Stimulated activated CD8-positive, alpha-beta memory T cell treated with anti-CD3 and anti-CD28 coated beads, Interleukin-7, amount 100 ng/mL, for 1 hour (primary cell): ENCODE measurements at places on chromosomes 4 and X.

DNA sequence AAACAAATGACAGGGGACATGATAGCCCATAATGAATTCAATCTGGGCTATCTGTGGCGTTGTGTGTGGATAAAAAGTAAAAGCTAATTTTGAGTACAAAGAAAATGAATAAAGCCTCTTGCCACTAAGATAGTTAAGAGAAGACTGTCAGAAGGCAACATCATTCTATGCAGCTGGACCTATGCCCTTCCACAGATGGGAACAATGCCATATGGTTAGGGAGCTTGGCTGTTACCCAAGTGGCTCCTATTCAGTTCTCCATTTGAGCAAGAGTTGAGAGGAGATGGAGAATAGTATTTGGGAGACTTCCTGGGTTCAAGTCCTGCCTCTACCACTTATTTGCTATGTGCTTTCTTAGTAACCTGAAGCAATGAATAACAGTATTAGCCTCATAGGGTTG is 107.7 kb downstream of the ANXA3 start:
- no peak for DNase-seq

DNA sequence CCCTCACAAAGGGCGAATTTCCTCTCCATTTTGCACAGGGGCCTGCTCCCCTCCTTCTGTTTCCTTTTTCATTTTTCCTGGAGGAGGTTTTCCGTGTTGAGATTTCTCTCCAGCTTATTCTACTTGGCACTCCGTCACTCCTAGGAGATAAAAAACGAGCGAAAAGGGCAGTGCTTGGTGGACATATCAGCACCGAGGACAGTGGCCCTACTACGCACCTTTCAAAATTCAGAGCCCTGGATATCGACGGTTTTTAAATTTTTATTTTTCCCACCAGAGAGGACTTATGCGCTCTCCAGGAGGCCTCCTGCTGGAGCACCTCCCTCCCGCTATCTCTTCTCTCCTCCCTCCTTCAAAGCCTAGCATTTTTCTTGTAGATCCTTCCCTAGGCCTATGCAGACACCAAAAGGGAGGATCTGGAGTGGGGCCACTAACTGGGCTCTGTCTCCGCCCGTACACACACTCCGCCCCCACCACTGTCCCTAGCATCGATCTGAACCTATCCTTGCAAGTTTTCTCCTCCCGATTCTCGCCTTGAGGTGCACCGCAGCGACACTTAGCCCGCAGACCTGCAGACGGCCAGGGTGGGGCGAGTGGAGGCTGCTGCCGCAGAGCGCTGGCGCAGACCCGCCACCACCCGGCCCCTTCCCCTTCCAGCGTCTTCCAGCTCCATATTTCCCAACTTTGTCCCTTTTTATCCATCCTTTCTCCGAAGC is 8.5 kb upstream of the TCEAL9 start:
- DNase-seq, result no peak

- no peak for DNase-seq
These were observed 8.0 kb upstream of the TENM3 start for GRCh38 chr4:182235021-182235795.

DNA sequence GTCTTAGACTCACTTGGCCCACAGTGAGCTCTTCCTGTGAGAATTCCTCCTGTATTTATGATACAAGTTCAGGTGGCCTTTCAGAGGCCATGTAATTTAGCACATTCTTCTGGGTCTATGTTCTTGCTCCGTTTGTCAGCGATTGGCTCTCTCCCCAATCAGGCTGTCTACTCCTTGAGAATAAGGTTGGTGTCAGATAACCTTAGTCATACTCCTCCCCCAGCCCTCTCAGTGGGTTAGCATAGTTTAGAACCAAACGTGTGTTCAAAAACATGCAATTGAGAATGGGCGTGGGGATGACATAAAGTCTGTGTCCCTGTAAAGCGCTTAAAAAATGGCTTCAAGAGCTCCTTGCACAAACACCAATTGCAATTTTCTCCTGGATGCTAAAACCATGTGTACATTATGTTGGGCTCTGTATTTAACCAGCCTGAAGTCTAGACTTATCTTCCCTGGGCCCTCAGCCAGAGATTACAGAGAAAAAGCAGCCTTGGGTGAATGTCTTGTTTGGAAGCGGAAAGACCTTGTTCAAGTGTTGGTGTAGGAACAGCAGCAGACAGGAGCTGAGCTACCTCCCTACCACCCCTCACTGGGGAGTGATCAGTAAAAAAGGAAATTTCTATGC is 9.9 kb upstream of the CT47C1 start:
- no peak for DNase-seq

GRCh38 chr4:53235547-53235946 is 130.3 kb downstream of the SCFD2 start:
- no peak for DNase-seq

DNA sequence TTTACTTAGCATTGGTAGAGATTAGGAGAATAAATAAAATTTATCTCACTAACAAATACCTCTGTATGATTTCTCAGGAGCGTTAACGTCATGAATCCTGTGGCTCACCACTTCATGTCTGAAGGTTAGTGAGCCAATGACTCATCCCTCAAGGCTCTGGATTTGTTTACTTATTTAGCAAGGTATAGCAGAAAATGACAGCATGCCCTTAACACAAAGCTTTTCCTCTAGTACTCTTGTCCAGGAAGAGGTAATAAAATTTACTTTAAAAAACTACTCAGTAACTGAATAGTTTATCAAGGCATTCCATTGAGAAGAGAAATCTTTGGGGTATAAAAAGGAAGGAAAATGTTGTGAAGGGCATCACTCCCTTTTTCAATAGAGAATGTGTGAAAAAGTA is 823.8 kb downstream of the CCSER1 start:
- no peak for DNase-seq

DNA sequence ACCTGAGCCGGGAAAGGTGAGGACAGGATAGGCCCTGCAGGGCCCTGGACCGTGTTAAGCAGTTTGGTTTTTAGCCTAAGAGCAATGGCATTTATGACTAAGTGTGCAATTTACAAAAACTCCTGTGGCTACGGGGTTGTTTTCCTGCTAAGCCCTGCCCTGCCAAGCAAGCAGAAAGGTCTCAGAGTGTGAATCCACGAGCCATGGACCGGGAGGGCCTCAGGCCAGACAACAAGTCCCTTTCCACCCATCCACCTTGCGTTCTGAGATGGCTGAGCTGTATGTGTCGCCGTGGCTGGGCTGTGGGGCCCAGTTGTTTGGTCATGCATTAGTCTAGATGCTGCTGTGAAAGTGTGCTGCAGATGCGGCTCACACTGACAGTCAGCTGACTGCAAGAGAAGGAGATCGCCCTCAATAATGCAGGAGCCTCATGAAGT is 33.9 kb upstream of the AFAP1 start:
- no peak for DNase-seq

GRCh38 chr4:81030981-81031791 is 678 bp downstream of the BMP3 start:
- no peak for DNase-seq

DNA sequence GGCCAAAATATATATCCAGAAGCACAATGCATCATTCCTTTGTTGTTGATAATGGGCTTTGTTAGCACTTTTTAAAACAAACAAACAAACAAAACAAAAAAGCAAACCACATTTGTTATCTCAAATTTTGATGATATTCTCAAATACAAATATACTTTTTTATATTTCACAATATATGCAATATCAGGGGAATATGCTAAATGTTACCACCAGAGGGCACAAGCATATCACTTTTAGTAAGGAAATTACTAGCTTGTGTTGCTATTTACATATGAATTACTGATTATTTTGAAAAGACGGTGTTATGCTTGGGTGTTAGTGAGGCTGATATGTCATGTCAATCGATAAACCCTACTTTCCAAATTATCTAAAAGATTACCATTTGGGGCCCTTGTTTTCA is 29.1 kb downstream of the RIPPLY1 start:
- no peak for DNase-seq

GRCh38 chrX:46209768-46210167 is 335.5 kb downstream of the ZNF674 start:
- no peak for DNase-seq

DNA sequence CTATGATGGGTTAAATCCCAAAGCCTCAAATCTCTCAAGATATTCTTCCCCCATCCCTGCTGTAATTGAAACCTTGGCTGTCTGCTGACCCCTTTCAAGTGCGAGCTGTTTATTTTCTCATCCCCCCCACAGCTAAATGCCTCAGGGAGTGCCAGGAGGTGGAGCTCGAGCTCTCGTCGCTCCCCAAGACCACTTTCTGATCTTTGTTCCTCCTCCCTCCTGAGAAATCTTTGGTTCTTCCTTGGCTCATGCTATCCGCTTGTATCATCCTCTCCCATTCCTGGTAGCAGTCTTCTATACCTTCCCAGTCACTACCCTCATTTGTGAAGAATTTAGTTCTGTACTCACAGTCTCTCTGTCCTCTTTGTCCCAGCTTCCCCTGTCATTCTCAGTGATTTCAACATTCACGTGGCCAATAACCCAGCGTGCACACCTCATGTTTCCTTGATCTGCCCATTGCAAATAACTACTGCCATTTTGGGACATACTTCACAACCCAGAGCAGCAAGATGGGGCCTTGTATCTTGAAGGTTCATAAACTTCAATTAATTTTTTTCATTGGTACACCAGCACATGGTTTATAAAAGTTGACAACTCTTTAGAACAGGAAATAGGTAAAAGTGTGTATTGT is 9.2 kb upstream of the SLC25A43 start:
- no peak for DNase-seq

GRCh38 chrX:111411557-111411956 is 435 bp downstream of the DCX start:
- DNase-seq, result no peak

GRCh38 chr4:67869580-67870190 is 14.1 kb downstream of the TMPRSS11D start:
- no peak for DNase-seq

DNA sequence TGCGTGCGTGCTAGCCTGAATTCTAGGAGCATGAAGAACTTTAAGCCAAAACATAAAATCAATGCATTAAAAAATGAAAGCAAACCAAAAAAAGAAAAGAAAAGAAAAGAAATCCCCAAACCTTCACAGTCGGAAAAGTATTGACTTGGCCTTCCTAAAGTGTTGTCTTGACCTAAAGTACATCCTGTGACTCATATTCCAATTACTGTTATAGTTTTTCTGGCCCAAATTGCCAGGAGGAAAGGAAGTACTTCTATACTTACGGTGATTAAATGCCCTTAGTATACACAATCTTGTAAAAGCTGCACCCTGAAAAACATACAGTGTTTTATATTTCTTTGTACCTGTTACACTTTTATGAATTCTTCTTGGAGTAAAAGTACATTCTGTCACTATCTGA is 512.8 kb downstream of the ANKRD50 start:
- DNase-seq, result no peak
